ENCODE measurements at places on chromosomes 4 and X.

DNA sequence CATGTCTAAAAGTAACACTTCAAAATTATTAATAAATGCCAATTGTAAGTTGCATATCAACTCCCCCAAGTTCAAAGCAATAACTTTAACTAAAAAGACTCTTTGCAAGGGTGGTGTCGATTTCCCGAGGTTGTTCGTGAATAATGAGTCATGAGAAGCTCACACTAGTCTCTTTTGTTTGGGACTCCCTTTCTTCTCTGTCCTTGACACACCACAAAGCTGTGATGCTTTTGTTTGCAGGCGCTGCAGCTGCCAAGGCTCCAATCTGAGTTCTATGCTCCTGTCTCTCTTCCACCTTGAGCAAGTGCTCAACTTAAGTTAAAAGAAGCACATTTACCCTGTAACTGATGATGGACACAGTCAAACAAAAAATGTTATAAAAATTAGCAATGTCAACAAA, 65.9 kb downstream of the FAT1 start:
- DNase-seq: no peak

DNA sequence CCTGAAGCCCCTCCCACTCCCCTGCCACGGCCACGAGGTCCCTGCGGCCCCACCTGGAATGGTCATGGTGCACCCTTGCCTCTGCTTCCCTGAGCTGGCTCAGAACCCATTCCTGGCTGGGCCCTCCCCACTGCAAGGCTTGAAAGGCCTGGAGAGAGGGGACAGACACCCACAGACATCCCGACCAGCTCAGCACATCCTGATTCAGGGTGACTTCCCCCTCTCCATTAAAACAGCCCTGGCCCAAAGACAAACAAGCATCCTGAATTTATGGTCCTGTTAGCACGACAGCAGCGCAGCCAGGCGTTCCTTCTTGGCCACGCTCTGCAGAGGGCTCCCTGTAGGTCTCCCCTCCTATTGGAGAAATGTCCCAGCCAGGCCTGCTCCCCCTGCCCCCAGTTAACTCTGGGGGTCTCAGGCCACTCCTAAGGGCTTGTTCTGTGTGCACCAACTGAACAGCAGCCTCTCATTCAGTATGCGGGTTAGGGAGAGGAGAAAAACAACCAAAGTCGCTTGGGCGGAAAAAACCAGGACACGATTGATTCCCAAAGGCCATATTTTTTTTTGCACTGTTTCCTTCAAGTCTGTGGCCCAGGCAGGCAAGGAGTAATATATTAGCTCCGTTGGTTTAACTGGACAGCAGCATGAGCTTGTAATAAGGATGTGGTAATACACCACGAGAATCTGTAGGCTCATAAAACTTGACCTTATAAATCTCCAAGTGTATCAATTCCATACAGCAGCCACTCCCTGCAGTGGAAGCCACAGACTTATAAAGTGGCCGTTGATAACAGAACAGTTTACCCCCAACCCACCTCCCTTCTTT, 106.7 kb upstream of the MSX1 start:
- no peak for DNase-seq

- no peak for DNase-seq
Measured at GRCh38 chrX:151977923-151978322, 3.4 kb upstream of the GABRE start.

- no peak for DNase-seq
Measured at GRCh38 chrX:48695925-48696300, 621 bp upstream of the SUV39H1 start.

- DNase-seq: no peak
Measured at GRCh38 chr4:129490516-129490915, 394.6 kb downstream of the C4orf33 start.

DNA sequence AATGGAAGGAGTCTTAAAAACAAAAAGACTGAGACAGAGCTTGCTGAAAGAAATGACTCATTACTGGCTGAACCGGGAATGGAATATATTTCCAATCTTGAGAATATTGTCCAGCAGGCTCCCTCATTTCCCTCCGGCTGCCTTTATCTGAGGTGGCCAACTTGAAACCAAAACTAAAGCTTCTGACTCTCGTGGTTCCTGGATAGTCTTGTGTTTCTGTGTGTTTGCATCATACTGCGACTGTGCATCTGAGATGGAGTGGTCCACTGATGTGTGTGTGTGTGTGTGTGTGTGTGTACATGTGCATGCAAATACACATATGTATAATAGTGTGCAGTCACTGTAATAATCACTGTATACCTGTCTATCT, 145.6 kb upstream of the SCML1 start:
- no peak for DNase-seq

DNA sequence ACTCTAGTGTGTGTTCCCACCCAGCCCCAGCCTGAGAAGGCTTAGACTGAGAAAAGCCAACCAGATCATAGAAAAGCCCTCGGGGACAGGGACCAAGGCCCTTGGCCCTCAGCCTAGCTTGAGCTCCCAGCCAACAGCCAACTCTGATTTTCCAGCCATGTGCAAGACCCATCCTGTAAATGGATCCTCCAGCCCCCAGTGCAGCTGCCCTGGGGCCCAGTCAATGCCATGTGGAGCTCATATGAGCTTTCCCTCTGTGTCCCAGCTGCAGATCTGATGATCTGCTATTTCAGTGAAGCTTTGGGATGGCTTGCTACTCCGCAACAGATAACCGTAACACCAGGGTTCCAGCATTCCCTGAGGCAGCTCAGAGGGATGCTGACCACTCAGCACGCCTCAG, 40.5 kb upstream of the CDKN2AIP start:
- no peak for DNase-seq

GRCh38 chr4:89101256-89102161, 9.8 kb upstream of the TIGD2 start:
- no peak for DNase-seq

GRCh38 chr4:88812420-88812819, 114.8 kb upstream of the NAP1L5 start:
- no peak for DNase-seq

DNA sequence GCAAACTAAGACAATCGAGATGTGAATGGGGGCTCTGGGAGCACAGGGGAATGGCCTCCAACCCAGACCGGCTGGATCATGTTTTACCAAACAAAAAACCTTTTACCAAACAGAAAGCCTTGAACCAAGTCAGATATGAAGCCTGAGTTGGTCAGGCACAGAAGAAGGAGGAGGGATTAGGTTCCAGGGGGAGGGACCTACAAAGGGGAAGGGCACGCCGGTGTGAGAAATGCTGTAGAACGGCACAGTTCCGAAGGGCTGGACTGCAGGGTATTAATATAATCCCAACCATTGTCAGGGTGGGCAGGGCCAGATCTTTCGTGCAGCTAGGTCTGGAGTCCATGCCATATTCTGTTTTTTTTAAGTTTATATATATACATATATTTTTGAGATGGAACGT, 52.9 kb upstream of the NYX start:
- DNase-seq: no peak

GRCh38 chr4:38983291-38983690, 48.9 kb downstream of the TMEM156 start:
- no peak for DNase-seq

GRCh38 chr4:104163820-104164219, 330.9 kb downstream of the CXXC4 start:
- DNase-seq: no peak

- DNase-seq: no peak
Measured at GRCh38 chrX:11960031-11960430, 178.2 kb upstream of the FRMPD4 start.
